ENCODE measurements at places on chromosomes 16 and 17.

DNA sequence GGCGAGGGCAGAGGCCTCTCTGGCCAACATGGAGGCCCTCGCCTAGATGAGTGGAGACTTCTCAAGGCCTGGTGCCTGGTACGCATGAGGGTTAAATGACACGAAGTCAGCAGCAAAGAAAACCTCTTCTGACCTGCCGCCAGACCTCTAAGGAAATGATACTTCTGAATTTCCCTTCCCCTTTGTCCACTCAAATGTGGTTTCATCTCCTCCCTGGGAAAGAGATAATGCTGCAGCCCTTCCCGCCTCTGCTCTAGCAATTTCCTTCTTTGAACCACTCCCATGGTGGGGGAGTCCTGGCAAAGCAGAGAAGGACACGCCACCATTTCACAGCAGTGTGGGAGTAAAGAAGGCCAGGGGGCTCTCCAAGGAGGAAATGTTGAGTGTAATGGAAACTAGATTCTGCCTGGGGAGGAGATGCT is 65.7 kb upstream of the BCAR1 start:
- no peak for DNase-seq

GRCh38 chr17:28841901-28842281 is 699 bp downstream of the FAM222B start:
- DNase-seq, result no peak

GRCh38 chr17:8125947-8126490 is 2.1 kb upstream of the HES7 start:
- no peak for DNase-seq

DNA sequence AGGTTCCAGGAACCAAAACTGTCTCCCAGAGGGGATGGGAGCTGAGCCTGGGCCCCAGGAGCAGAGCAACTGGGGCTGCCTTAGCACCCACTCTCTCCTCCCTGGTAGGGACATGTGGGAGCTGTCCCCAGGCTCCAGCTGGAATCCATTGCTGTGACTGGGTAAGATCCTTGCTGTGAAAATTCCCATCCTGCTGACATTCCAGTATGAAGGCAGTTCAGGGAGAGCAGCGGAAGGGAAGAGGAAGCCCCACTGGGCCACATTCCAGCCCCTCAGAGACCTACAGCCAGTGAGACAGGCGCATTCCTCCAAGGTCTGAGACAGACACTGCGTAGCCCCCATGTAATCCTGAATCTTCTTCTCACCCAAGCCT is 24.2 kb downstream of the MYO18A start:
- DNase-seq, result no peak

DNA sequence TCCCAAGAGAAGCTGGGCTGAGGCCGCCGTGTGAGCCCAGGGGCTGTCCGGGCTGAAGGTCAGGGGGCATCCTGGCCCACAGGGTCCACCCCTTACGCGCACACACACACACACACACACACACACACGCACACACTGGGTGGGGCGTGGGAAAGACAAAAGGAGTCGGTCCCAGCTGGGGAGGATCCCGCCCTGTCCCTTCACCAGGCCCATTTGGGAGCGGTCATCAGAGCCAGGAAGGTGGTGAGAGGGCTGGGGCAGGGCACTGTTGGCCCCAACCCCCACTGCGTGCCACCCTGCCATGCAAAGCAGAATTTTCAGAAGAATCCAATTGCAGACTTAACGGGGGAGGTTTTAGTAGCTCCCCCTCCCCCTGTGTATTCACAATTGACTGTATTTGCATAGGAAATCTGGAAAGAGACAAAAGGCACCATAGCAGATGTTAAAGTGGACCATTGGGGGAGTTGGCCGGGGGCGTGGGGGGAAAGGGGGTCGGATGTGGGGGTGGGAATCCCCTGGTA is 11.3 kb upstream of the CD300A start:
- DNase-seq, result no peak

DNA sequence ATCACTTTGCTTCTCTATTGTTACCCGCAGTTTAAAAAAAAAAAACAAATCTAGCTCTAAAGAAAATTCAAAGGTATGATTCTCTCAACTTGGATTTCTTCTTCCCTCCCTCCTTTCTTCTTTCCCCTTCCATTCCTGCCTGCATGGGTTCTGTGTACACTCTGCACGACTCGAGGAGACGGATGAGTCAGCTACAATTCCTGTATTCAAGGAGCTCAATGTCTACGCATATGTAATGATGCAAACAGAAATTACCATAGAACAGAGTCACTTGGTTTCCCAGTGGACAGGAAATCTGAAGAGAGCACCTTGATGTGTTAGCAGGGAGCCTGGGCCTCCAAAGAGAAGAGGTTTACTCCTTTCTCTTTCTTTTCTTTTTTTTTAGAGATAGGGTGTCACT is 92.3 kb downstream of the VPS53 start:
- DNase-seq, result no peak

DNA sequence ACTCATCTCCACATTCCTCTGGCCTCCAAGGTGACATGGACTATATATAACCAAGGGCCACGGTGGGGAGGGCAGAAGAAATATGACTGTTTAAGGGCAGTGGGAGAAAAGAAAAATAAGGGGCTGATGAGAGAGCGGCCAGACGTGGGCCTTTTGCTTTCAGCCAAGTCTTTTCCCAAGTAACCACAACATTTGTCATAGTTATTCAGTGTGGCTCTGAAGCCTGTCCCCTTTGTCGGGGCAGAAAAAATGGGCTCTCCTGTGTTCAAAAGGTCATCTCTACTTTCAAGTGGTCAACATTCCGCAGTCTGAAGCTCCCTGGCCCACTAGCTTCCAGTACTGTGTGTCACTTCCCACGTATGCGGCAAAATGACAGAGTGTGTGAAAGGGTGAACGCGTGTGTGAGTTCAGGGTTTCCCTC is 245.4 kb downstream of the NTN1 start:
- no peak for DNase-seq
